ENCODE measurements at places on chromosomes 1 and 21. TPM values are rescaled to one million over a fixed set of nuclear protein-coding genes. Genes with fewer than 3 reads are reported as not detected.
A peak's percentile ranks its signal among the peaks of the same experiment; 100 is the strongest.

GRCh38 chr1:248303324-248303723 lies at the start of gene OR2T12:
Gene OR2T12 (minus strand): TSS chr1:248303424. CDS start chr1:248295578, 7,846 bp downstream.
- DNase-seq: no peak

The TMEM79 gene
- 3.2 TPM for total RNA-seq

The DBT gene
- 13.7 TPM for total RNA-seq

The C1orf87 gene
- total RNA-seq: not detected

GRCh38 chr1:232333419-232333767 lies 296.5 kb downstream of the SIPA1L2 start:
- DNase-seq: no peak

- no peak for DNase-seq
These were observed 24.5 kb downstream of the NECAP2 start for GRCh38 chr1:16464917-16465625.

The SLC2A1 gene
- 303 TPM for total RNA-seq

GRCh38 chr1:119896303-119896702 lies at the start of gene ADAM30:
Gene ADAM30 (minus strand): TSS chr1:119896515. CDS start chr1:119896336, 179 bp downstream.
- peak; percentile 13 for DNase-seq
